Activated CD8-positive, alpha-beta memory T cell treated with anti-CD3 and anti-CD28 coated beads for 36 hours (primary cell): ENCODE measurements at places on chromosomes 13 and 19. TPM values are rescaled to one million over a fixed set of nuclear protein-coding genes. Genes with fewer than 3 reads are reported as not detected.

GRIK5 gene
- total RNA-seq, result 0.59 TPM

DLEU7 gene
- not detected for total RNA-seq

SEMA6B gene
- total RNA-seq, result not detected

NCCRP1 gene
- total RNA-seq, result not detected

TMPRSS9 gene
- total RNA-seq, result not detected

RHPN2 gene
- total RNA-seq, result 3.5 TPM

SULT2A1 gene
- total RNA-seq, result not detected

IFNL1 gene
- not detected for total RNA-seq

CEBPA gene
- 0.61 TPM for total RNA-seq

CACNG7 gene
- total RNA-seq, result not detected

C19orf38 gene
- total RNA-seq, result 0.44 TPM

ZNF808 gene
- 24.9 TPM for total RNA-seq

KASH5 gene
- 0.15 TPM for total RNA-seq

ENOX1 gene
- total RNA-seq, result not detected

SHANK1 gene
- total RNA-seq, result not detected

NMRK2 gene
- total RNA-seq, result not detected

OLFM4 gene
- total RNA-seq, result not detected
